ENCODE measurements at places on chromosomes 6 and 20.

- no peak for DNase-seq
Measured at GRCh38 chr20:10649797-10650160, 24.0 kb downstream of the JAG1 start.

- DNase-seq: no peak
Measured at GRCh38 chr6:163243083-163243482, 171.4 kb upstream of the QKI start.

GRCh38 chr20:24303393-24304170 is 165.8 kb upstream of the SYNDIG1 start:
- DNase-seq: no peak

DNA sequence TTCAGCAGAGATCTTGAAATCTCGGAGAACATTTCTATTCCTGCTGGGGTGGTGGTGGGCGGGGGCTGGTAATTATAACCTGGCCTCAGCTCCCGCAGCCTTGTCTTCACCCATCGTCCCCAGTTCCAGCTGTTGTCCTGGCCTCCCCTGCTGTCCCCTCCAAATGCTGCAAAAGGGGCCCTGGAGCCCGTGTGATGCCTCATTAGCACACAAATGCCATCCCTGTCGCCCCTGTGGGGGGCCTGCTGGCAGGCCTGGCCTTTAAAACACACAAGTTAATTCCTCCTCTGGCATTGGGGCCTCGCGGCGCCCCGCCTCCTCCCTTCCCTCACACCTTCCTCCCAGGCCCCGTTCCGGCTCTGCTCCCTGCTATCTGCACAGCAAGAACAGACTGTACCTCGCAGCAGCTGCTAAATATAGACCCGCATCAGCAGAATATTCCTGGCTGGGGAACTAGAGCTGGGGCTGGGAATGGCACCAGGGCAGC is 85.7 kb downstream of the CDH22 start:
- no peak for DNase-seq

DNA sequence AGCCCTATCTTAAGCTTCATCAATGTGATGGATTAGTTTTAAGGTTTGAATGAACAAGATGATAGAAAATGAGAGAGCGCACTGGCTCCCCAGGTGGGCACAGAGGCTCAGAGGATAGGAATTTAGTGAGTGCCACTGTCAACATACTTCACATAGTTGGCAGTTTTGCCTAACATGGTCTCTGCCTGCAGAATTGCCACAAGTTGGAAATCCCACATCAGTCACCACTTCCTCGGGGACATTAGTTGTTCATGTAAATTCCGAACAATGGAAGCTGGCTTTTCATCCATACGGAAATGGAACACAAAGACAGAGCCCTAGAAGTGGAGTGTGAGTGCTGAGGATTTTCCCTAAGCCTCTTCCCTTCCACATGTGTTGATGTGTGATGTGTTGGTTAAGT is 123.9 kb upstream of the PHACTR1 start:
- DNase-seq: no peak

- no peak for DNase-seq
Measured at GRCh38 chr6:129874837-129875236, 13.7 kb upstream of the TMEM244 start.

DNA sequence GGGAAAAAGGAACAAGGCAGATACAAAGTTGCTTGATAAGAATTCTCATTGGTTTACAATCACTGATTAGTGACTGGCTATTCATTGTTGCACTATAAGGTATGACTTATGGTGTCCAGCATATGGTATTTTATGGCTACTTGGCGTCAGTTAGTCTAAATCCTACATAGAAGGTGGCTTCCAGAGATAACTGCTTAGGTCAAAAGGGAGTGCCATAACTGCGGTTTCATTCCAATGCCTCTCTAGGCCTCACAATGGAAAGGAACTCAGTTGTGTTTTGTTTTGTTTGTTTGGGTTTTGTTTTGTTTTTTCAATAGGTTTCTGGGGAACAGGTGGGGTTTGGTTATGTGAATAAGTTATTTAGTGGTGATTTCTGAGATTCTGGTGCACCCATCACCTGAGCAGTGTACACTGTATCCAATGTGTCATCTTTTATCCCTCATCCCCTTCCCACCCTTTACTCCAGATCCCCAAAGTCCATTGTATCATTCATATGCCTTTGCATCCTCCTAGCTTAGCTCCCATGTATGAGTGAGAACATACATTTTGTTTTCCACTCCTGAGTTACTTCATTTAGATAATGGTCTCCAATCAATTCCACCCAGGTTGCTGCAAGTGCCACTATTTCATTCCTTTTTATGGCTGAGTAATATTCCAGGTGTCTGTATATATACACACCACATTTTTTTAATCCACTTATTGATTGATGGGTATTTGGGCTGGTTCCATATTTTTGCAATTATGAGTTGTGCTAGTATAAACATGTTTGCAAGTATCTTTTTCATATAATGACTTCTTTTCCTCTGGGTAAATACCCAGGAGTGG is 7.0 kb downstream of the GOPC start:
- DNase-seq: no peak

DNA sequence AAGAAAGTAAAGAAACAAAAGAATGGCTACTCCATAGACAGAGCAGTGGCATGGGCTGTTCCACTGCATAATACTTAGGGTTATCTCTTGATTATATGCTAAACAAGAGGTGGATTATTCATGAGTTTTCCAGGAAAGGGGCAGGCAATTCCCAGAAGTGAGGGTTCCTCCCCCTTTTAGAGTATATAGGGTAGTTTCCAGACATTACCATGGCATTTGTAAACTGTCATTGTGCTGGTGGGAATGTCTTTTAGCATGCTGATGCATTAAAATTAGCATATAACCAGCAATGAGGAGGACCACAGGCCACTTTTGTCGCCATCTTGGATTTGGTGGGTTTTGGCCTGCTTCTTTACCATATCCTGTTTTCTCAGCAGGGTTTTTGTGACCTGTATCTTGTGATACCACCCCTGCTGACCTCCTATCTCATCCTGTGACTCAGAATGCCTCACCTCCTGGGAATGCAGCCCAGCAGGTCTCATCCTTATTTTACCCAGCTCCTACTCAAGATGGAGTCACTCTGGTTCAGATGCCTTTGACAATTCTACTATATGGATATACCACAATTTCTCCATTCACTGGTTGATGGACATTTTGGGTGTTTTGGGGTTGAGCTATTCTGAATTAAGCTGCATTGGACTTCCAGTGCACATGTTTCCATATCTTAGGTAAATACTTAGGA is 280.6 kb downstream of the FARS2 start:
- DNase-seq: no peak

DNA sequence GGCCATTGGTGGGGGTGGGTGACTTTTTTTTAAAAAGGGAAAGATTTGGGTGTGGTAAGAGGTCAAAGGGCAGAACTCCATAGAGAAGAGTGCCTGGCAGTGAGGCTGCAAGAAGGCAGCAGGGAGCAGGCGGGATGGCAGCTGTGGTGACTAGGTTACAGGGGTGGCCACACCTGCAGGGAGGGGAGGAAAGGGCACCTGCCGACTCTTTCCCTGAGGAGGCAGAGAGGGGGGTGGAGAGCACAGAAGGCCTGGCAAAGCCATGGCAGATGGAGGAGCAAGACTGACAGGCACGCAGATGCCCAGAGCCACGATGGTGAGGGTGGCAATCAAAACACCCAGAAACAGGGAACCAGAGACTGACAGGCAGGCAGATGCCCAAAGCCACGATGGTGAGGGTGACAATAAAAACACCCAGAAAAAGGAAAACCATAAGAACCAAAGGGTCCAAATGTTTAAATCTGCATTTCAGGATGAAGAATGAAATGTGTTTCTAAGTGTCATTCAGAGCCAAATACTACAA is 19.3 kb downstream of the CST7 start:
- DNase-seq: no peak

DNA sequence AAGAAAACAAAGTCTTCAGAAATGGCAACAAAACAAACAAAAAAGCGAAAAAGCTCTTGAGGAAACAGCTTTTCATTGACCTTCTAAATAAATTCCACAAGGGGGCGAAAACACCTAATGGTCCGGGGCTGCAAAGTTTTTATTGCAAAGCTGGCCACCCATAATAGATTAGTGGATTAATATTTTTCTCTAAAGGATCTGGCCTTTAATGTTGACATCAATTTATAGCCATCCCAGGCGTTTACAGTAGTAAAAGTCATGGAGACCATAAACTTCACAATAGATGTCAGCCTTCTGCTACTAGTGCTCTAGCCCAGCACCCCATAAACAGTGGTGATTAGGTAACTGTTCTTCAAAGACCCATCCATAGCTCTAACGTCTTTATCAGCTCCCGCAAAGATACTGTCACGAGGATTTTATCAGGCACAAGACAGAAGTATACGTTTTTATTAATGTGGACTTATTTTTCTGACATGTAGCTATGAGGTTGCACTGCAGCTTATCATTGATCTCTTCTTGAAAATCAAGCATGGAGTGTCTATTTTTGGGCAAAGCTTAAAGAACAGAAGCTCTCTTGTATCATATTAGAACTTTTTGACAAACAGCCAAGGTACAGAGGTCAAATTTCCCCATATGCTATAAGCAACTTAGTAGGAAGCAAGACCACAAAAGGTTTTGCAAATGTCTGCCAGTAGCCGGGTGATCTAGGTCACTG is 4.7 kb downstream of the CITED2 start:
- DNase-seq: no peak

DNA sequence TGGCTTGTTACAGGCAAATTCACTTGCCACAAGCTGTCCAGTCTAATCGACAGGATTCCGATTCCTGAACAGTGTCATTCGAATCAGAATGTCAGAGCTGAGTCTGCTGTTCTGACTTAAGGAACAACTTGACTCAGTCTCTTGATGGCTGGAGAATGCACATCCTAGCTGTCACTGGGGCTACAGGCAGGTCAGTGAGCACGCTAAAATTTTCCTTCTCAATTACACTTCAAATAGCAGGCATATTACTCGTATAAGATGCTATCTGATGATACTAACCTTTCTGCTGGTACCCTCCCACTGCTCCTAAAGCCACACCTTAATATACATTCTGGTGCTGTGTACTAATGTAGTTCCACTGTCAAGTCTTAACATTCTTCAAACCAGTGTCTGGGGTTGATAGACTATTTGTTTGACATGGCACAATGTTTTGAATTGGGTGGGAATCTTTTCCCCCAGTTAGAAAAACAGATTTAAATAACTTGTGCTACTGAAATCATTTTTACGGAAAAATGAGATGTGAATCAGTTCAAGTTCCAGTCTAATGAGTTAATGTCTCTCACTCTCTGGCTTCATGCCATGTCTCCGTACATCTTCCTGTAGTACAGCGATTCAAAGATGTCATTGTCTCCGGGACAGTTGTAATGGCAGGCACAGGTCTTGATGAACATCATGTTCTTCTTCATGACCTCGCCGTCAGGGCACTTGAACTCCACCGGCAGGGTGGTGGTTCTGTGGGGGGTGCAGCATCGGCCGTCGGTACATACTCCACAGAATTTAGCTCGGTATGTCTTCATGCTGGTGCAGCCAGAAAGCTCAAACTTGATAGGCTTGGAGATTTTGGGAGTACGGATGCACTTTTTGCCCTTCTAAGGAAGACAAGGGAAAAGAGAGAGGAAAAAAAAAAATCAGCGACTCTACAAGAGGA is 2.2 kb downstream of the CCN2 start:
- DNase-seq: no peak

DNA sequence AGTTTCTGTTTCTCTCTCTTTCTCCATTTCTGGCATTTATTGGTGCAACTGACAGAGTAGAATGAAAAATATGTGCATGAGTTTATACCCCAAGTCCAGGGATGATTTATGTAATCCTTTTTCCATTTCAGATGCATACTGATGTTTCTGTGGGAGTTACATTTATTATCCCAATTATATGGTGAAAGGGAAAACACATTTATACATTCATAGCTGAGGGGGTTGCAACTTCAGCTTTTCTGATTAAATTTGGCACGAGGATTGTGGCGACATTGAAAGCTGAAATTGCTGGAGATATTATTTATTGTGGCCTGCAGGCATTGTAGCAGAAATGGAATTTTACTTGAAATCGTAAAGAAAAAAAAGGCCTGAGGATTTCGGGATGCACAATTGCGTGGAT is 31.5 kb upstream of the FNDC1 start:
- no peak for DNase-seq

DNA sequence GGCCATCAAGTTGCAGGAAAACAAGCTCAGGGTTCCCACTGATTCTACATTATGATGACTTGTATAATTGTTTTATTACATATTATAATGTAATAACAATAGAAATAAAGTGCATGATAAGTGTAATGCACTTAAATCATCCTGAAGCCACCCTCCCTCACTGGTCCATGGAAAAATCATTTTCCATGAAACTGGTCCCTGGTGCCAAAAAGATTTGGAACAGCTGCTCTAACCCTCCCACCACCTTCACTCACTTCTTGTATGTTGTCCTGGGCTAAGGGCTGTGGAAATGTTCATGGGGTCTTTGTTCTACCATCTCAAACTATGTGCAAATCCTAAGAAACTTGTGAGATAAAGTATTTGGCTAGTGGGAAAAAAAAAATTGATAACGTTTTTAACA is 133.8 kb downstream of the LRRC1 start:
- DNase-seq: no peak

All from HuH-7 (cell line).